Tibial nerve (tissue), 4 donors: ENCODE measurements at places on chromosomes 12 and 14. TPM values are rescaled to one million over a fixed set of nuclear protein-coding genes. Genes with fewer than 3 reads are reported as not detected.

CLEC1A gene
- 8.1 TPM for total RNA-seq

GRCh38 chr12:26520869-26521268 is 312.1 kb downstream of the ITPR2 start:
- no peak overlapping the region for H3K27ac ChIP-seq
- no peak overlapping the region for H3K4me3 ChIP-seq
- no peaks in the 10 kb centered on the region for H3K36me3 ChIP-seq
- H3K4me1 ChIP-seq: peaks cover 5% of the 10 kb centered on the region

- DNase-seq: no peak
- H3K4me1 ChIP-seq: no peaks in the 10 kb centered on the region
These were observed 30.9 kb upstream of the TDRD9 start for GRCh38 chr14:103897075-103897947.

GRCh38 chr14:73775339-73776193 is 61.4 kb upstream of the PNMA1 start:
- H3K27ac ChIP-seq: no peak overlapping the region
- no peaks in the 10 kb centered on the region for H3K27me3 ChIP-seq
- peaks cover 53% of the 10 kb centered on the region for H3K4me1 ChIP-seq
- DNase-seq: no peak

GLI1 gene
- total RNA-seq: 48.8 TPM

MYBPC1 gene
- 0.78 TPM for total RNA-seq
